Activated T-helper 2 cell treated with anti-CD3 and anti-CD28 coated beads, Interferon-gamma antibody, Interleukin-2, Interleukin-4, amounts not matched to agents 10 μg/mL and 5 μg/mL and 100 μg/mL, durations not matched to agents 14 hours and 24 hours and 36 hours (primary cell): ENCODE measurements at places on chromosomes 13 and 19. TPM values are rescaled to one million over a fixed set of nuclear protein-coding genes. Genes with fewer than 3 reads are reported as not detected.

Gene HIPK4
- total RNA-seq: 0.07 TPM in 1 of 2 replicates, not detected in the other

DNA sequence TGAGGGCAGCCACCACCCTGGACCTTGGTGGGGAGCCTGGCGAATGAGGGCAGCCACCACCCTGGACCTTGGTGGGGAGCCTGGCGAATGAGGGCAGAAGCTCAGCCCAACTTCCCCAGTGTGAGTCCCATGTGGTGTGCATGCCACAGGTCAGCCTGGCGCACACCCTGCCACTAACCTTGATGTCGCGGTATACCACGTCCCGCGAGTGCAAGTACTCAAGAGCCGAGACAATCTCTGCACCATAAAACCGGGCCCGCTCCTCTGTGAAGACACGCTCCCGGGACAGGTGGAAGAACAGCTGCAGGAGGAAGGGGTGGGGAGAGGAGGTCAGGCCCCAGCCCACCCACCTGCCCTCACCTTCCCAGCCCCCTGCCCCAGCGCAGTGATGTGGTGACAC is 11.3 kb upstream of the CCNP start:
- no peak overlapping the region for H3K27ac ChIP-seq
- H3K27me3 ChIP-seq: no peaks in the 10 kb centered on the region
- DNase-seq: no peak
- H3K36me3 ChIP-seq: peaks cover 39% of the 10 kb centered on the region
- H3K4me1 ChIP-seq: no peaks in the 10 kb centered on the region

- H3K4me3 ChIP-seq: no peak overlapping the region
- DNase-seq: no peak
- H3K27ac ChIP-seq: no peak overlapping the region
Observed at GRCh38 chr13:101308247-101309013, 107.9 kb downstream of the NALCN start.

Gene BRME1
- 14.9 and 15.3 TPM in 2 replicates for total RNA-seq

Gene LRRC63
- total RNA-seq: 0.52 and 0.71 TPM in 2 replicates

Gene MAST3
- total RNA-seq: 16.6 and 17.2 TPM in 2 replicates

Gene PCP2
- total RNA-seq: 1.2 and 1.6 TPM in 2 replicates

Gene APOE
- total RNA-seq: 0.94 TPM in 2 replicates

Gene SYNE4
- 1.9 and 2.6 TPM in 2 replicates for total RNA-seq

DNA sequence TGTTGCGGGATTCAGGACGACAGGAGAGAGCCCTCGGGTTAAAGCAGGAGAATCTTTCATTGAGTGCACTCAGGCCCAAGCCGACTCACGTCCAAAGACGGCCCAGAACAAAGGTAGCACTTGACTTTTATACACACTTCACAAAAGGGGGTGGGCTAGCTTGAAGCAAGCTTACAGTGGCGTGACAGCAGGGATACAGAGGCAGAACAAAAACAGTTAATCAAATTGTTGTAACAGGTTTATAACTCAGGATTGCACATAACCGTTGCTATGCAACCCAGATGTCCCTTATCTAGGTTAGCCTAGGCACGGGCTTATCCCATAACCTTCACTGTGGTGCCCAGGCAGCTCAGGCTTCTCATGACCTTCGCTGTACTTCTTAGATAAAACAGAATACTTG is 2.0 kb downstream of the MED25 start:
- H3K4me3 ChIP-seq: no peak overlapping the region
- peaks cover 13% of the 10 kb centered on the region for H3K36me3 ChIP-seq
- no peak for DNase-seq
- H3K27ac ChIP-seq: no peak overlapping the region

Gene SYT5
- total RNA-seq: 0.23 TPM in 1 of 2 replicates, not detected in the other

DNA sequence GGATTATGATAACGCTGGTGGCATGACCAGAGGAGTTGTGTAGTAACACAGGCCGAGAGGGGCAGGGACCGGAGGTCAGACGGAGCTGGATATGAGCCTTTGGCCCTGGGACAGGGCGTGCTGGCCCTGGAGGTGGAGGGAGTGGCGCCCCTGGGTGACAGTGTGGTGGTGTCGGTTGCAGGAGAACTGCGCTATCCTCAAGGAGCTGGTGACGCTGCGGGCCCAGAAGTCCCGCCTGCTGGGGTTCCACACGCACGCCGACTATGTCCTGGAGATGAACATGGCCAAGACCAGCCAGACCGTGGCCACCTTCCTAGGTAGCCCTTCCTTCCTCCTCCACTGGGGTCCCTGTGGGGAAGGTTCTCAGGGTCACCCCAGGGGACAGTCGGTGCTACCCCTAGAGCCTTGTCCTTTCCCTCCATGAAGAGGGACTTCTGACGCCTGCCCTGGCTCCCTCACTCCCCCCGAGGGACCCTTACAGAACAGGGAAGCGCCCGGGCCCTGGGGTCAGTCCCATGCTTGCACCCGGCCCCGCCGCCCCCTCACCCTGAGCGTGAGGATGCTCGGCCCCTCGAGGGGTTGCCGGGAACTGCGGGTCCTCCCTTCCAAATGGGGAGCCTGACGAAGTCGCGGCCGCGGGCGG is 12.8 kb upstream of the ZNF554 start:
- peaks cover 37% of the 10 kb centered on the region for H3K36me3 ChIP-seq
- H3K4me3 ChIP-seq: no peak overlapping the region
- no peak for DNase-seq

Gene CYP4F12
- not detected in 2 replicates for total RNA-seq

- no peaks in the 10 kb centered on the region for H3K4me1 ChIP-seq
- H3K27ac ChIP-seq: no peak overlapping the region
- H3K4me3 ChIP-seq: no peak overlapping the region
- H3K36me3 ChIP-seq: no peaks in the 10 kb centered on the region
- H3K27me3 ChIP-seq: no peaks in the 10 kb centered on the region
Observed at GRCh38 chr19:2680808-2681207, 21.7 kb downstream of the GNG7 start.

DNA sequence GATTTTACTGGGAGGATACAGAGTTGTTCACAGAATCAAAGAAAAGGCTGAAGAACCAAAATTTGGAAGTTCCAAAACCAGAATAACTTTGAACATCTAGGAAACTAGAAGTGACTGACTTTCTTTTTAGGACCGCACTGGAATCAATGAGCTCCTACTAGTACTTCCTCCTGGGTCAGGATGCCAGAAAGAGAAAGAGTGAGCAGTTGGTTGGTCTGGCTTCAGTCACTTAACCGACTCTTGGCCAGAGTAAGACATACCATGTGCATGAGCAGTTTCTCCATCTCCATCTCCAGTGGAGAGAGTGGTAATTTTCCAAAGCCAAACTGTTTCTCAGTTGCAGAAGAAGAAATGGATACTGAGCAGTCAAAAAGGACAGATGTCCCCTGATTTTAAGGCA is 27.1 kb upstream of the MTUS2 start:
- H3K4me3 ChIP-seq: no peak overlapping the region
- peaks cover 3% of the 10 kb centered on the region for H3K4me1 ChIP-seq
- no peak for DNase-seq

GRCh38 chr19:18669524-18669817 is 14.0 kb upstream of the CRTC1 start:
- no peak overlapping the region for H3K4me3 ChIP-seq
- peaks cover 11% of the 10 kb centered on the region for H3K36me3 ChIP-seq
- no peak overlapping the region for H3K27ac ChIP-seq
- DNase-seq: no peak
- no peaks in the 10 kb centered on the region for H3K27me3 ChIP-seq
- no peaks in the 10 kb centered on the region for H3K4me1 ChIP-seq

Gene CD177
- total RNA-seq: not detected in 2 replicates

DNA sequence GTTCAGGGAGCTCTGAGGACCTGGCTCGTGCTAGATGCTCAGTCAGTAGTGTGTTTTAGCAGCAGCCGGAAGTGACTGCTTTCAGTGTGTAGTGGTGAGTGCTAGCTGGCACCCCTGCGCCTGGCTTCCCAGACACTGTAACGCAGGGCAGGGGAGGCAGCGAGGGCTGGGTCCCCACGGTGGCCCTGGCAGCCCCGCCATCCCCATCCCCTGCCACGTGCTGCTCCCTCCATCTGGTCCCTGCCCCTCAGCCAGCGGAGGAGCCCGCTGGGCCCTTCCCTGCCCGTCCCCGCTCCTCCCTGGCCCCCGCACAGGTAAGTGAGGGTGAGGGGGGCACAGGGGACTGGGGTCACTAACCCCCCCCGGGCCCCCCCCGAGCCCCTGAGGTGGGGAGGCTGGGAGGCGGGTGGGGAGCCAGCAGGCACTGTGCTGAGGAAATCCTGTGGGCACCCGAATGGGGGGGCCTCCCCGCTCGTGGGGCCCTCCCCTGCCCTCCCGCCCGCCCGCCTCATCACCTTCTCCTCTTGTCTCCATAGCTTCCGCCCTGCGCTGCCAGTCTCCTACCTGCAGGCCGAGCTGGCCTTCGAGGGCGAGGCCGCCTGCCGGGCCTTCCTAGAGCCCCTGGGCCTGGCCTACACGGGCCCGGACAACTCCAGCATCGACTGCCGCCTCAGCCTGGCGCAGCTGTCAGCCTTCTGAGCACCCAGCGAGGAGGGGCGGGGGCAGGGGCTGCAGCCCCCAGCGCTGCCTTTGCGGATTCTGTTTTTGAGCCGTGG is 3.2 kb downstream of the LENG9 start:
- peaks cover 45% of the 10 kb centered on the region for H3K36me3 ChIP-seq
- no peak overlapping the region for H3K4me3 ChIP-seq
- H3K27ac ChIP-seq: no peak overlapping the region
- H3K27me3 ChIP-seq: peaks cover 2% of the 10 kb centered on the region

Gene IL12RB1
- total RNA-seq: 41.4 and 43.3 TPM in 2 replicates

GRCh38 chr13:103908911-103909310 is 842.7 kb upstream of the SLC10A2 start:
- H3K4me1 ChIP-seq: no peaks in the 10 kb centered on the region
- H3K27ac ChIP-seq: no peak overlapping the region
- no peak overlapping the region for H3K4me3 ChIP-seq
- DNase-seq: no peak

Gene PRRG2
- total RNA-seq: 0.83 and 0.84 TPM in 2 replicates

- no peaks in the 10 kb centered on the region for H3K4me1 ChIP-seq
- no peaks in the 10 kb centered on the region for H3K36me3 ChIP-seq
- H3K4me3 ChIP-seq: no peak overlapping the region
- peaks cover 3% of the 10 kb centered on the region for H3K27me3 ChIP-seq
- H3K27ac ChIP-seq: no peak overlapping the region
Observed at GRCh38 chr13:72662548-72662947, 64.9 kb downstream of the MZT1 start.
